ENCODE measurements at places on chromosomes 6 and 20.

DNA sequence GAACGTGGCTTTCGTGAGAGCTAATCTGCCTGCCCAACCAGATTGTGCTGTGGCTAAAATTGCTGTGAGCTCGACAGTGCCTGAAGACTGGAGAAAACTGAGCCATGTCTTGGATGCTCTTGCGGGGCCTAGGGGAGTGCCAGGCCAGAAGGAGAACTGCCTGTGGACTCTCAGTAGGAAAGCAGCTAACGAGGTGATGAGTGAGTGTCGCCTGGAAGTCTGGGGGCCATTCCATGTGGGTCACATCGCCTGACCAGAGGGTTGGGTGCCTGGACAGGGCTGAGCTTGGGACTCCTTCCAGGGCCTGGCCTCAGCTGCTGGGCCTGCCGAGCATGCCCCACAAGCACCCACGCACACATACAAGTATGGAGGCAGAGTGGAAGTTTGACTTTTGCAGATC lies 166.5 kb downstream of the VEGFA start:
- no peak for DNase-seq

DNA sequence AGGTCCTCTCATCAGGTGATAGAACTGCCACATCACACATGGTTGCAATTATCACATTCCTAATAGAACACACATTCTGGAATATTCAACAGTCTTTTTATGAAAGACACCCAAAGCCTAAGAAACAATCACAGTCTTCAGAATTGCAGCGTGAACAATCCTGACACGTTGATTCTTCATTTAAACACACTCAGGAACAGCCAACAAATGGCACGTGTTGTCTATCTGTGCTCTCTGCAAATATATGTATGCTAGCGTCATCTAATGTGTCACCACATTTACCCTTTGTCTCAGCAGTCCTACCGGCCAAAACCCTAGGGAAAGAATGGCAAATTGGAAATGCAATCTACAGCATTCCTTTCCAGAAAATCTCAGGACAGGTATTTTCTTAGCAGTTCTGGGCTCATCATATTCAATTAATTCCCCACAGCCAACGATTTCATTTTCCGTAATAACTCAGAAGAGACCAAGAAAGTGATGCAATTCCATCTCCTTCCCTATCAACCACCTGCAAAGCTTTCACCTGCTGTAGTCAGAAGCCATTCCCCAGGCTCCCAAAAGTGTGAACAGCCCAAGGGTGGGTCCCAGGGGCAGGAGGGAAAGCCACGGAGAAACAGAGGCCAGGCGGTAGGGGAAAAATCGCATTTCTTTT lies 280.3 kb upstream of the JARID2 start:
- no peak for DNase-seq

DNA sequence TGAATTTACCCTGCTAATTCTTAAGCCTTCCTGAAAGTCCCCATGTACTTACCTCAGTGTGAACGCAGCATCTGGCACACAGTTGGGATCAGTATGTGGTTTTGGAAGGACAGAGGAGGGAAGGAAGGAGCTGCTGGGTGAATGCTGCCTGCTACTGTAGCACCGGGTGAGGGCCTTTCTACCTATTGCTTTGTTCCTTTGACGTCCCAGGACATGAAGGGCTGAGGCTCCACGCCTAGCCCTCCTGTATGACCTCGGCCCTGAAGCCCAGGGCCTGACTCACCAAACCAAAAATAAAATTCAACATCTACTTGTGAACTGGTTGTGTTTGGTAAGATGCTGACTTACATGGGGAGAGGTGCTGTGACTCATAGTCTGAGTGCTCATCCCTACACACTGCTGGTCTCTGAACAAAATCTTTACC lies 51.1 kb downstream of the ARID1B start:
- peak; percentile 11 for DNase-seq

DNA sequence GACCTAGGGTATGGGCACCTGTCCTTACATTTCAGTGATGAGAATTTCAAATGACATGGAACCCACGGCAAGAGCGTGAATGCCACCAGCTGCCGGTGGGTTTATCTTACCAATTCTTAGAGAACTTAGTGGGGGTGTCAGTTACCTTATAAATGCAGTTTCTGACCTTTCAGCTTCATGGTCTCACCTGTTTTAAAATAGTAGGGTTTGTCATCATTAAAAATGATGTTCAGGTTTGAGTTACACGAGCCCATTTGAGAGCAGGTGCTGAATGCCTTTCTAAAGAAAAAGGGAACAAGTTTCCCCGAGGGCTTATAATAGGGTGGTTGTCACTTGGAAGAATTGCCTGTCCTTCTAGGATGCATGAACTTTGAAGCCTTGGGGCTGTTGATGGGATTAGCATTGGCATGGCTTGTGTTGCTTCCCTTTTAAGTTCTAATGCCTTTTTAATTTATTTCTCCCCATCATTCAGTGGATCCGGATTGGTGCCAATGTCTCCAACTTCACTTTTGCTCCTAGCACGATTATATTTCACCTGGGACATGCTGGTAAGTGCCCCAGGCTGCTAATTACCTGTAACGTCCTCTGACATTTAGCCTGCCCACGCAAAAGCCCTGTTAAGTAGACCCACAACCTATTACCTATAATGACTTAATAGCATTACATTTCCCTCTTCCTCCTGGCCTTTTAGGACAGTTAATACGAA lies 27.9 kb downstream of the GHRH start:
- DNase-seq: no peak

GRCh38 chr6:159654483-159655098 lies 38.5 kb downstream of the SOD2 start:
- DNase-seq: no peak

GRCh38 chr6:82712826-82713225 lies 349.2 kb downstream of the TPBG start:
- no peak for DNase-seq

GRCh38 chr6:49384904-49385303 lies 78.1 kb downstream of the MMUT start:
- no peak for DNase-seq

- no peak for DNase-seq
Measured at GRCh38 chr6:157131250-157131649, 192.1 kb downstream of the TMEM242 start.

GRCh38 chr20:16189371-16189770 lies 383.9 kb downstream of the KIF16B start:
- DNase-seq: no peak

DNA sequence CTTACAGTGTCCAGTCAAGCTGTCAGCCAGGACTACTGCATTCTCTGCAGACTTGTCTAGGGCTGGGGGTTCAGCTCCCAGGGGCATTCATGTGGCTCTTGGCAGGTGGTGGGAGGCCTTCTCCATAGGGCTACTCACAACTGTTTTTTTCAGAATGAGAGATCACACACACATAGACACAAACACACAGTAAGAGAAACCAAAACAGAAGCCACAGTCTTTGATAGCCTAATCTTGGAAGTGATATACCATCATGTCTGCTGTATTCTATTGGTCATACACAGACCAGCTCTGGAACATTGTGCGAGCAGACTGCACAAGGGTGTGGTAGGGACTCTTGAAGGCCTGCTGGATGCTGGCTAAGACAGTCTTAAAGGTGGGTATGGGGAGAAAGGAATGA lies 13.5 kb downstream of the TMEM170B start:
- DNase-seq: no peak

DNA sequence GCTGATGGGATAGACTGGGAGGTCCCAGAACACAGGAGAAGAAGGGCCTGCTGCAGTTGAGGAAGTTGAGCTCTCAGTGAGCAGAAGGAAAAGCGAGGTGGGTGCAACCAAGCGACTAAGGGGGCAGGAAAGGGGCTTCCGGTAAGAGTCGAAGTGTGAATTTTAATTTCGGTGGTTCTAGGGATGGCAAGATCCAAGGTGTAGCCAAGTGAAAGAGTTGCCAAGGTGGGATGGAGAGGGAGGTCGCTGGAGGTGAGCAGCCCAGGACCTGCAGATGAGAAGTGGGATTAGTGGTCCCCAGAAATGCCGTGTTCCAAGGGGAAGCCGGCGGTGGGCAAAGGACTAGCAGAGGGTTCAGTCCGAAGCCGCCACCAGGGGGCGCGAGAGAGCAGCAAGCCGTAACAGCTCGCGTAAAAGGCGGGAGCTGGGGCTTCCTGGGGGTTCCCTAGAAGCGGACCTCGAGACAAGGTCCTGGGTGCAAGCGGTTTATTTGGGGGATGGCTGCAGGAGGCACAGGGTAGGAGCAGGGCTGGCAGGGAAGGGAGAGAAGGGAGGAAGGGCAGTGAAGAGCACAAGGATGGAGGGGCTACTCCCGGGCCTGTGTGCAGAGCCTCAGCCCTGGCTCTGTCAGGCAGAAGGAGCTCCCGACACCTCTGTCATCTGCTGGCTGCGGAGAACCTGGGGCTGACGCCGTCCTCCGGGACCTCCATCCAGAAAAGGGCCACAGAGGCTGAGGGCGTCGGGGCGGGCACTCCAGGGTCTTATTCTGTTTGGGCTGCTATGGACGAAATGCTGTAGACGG lies 103.6 kb downstream of the PAX1 start:
- peak; percentile 35 for DNase-seq

GRCh38 chr6:158475344-158476302 lies 84.3 kb upstream of the TMEM181 start:
- DNase-seq: no peak

- no peak for DNase-seq
Measured at GRCh38 chr6:133948472-133948871, 4.6 kb upstream of the TBPL1 start.

DNA sequence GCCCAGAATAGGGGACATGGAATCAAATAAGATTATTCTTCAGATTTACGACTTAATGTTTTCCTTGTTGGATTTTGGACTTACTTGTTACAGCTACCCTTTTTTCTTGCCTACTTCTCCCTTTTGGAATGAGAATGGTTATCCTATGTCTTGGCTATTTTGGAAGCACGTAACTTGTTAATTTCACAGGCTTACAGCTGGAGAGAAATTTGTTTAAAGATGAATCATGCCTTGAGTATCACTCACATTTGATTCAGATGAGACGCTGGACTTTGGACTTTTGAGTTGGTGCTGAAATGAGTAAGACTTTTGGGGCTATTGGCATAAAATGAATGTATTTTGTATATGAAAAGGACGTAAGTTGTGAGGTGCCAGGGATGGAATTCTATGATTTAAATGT lies 83.3 kb downstream of the SMPDL3A start:
- DNase-seq: no peak

DNA sequence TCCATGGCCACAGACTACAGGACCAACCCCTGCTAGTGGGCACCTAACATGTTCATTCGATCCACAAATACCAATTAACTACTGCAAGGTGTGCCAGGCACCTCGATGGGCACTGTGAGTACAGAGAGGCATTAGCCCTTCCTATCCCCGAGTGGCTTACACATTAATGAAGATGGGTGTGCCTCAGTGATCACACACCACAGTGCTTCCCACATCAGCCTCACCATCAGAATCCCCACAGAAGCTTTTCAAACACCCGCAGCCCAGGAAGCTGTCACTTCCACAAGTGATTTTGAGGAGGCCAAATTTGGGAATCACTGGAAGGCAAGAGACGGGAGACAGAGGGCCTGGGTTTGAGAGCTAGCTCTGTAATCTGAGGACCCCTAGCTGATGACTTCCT lies 23.7 kb downstream of the EZR start:
- DNase-seq: no peak

DNA sequence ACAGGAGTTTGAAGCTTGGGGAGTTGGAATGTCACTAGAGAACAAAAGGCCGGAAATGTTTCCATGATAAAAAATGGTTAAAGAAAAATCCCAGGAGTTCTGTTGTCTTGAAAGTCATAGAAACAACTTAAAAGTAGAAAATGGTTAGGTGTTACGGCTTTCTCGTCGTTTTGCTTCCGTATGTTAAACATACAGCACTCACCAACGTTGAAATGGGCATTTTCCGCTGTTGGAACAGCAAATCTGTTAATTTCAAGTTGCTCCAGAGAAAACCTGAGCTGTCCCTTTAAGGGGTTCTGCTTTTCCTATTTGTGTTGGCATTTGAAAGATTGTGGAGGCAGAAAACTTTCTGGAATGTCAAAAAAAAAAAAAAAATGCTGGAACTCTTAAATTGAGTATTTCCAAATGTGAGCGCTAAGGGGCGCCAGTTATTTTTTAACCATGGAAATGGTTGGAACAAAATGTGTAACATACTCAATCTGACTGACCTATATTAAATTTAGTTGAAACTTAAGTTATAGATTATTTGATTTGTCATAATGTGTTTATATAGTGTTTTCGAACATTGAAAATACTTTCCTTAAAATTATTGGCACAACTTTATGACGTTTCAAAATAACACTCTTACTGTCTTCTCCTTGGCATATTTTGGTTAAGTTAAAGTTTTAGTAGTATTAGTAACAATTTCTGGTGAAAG lies 2.2 kb downstream of the QKI start:
- DNase-seq: peak; percentile 26

DNA sequence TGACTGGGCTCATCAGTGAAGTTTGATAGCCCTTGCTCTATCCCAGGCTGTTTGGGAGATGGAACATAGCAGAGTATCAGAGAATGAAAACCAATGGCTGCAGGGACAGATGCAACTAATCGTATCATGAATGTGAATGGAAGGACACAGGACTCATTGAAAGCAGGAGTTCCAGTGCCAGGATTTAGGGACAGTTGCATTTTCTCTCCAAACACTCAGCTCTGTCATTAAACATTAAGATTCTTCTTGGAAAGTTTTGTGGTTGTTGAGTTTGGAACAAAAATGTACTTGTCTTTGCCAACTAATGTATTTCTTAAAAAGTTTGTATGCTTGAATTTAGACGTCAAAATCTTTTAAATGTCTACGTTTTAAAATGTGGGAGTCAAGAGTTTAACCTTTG lies 31.0 kb upstream of the GSTA5 start:
- no peak for DNase-seq

DNA sequence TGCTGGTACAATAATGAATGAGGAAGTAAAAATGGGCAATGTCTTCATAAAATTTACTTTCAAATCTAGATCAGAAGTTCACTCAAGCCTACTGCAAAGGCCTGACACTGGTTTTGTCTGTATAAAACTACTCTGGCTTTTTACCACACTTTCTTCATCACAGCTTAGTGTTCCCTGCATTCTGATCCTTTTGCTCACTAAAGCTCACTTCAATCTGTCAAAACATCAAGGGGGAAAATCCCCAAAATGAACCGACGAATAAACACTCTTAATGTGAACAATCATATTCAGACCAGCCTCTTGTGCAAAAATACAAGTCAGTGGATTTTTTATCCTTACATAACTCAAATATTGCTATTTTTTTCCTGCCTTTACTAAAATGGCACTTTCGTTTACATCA lies 98.5 kb downstream of the PRDM1 start:
- DNase-seq: no peak

- DNase-seq: no peak
Measured at GRCh38 chr6:158991017-158991723, 8.8 kb downstream of the RSPH3 start.

DNA sequence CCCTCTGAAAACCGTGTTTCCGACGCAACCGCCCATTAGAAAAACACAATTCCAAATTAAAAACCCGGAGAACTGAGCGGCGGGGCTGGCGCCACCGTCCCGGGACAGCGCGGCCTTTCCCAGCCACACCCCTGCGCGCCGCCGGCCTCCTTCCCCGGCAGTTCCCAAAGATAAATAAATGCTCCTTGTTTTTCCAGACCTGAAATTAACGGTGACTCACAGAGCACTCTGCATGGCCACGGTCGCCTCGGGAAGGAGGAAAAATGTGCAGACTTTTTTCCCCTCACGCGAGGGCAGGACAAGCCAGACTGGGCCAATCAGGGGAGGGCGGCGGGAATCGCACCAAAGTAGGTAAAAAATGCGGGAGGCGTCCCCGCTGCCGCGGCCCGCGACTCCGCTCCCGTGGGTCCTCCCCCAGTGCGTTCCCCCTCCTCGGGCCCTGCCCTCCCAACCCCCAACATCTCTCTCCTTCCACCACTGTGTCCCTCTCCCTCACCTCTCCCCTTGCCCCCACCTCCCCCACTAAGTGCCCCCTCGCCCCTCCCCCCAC lies 828 bp upstream of the DSTN start:
- no peak for DNase-seq

GRCh38 chr6:84635081-84635761 lies 129.2 kb downstream of the TBX18 start:
- no peak for DNase-seq
